ENCODE measurements at places on chromosomes 1 and 21.

GRCh38 chr21:21210552-21210951, 212.3 kb downstream of the NCAM2 start:
- H3K27me3 ChIP-seq = no peaks in the 10 kb centered on the region
- H3K36me3 ChIP-seq = no peaks in the 10 kb centered on the region
- no peak overlapping the region for H3K27ac ChIP-seq
- H3K4me1 ChIP-seq = no peaks in the 10 kb centered on the region

DNA sequence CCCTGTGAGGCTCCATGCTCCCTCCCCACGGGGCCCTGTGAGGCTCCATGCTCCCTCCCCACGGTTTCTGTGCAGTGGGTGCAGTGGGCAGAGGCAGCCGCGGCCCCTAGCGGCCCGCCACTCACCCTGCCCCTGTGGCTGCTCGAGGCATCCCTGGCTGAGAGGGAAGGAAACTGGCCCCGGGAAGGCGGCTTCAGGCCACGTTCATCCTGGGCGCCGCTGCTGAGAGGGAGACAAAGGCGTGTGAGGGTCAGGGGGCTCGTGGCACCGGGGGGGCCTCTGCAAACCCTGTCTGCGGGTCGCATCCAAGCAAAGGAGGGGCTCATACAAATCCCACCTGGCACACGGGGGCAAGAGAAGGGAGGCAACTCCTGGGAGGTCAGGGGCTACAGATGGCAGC, 8.5 kb downstream of the CFAP410 start:
- H3K27me3 ChIP-seq = no peaks in the 10 kb centered on the region
- H3K4me1 ChIP-seq = no peaks in the 10 kb centered on the region
- H3K27ac ChIP-seq = no peak overlapping the region
- H3K4me3 ChIP-seq = no peak overlapping the region
- no peak for DNase-seq
- no peaks in the 10 kb centered on the region for H3K36me3 ChIP-seq

DNA sequence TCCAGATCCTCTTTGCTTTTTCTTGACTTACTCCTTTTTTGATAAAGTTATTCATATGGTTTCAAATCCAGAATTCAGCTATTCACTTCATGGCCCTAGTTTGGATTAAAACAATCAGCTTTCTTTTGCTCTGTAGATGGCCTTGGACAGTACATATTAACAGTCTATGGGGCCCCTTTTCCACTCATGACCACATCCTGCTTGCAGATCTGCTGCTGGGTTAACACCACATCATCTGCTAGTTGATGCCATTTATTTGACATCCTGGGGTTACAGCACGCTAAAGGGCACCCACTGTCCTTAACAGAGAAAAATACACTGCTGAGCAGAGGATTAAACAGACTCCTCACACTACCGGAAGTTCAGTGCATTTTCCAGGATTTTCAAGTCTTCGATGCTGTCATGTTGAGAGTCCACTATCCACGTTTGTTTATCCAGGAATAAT, 941 bp upstream of the IFI16 start:
- no peaks in the 10 kb centered on the region for H3K4me1 ChIP-seq
- H3K27me3 ChIP-seq = no peaks in the 10 kb centered on the region
- no peak overlapping the region for H3K4me3 ChIP-seq
- H3K36me3 ChIP-seq = no peaks in the 10 kb centered on the region
- no peak overlapping the region for H3K27ac ChIP-seq

DNA sequence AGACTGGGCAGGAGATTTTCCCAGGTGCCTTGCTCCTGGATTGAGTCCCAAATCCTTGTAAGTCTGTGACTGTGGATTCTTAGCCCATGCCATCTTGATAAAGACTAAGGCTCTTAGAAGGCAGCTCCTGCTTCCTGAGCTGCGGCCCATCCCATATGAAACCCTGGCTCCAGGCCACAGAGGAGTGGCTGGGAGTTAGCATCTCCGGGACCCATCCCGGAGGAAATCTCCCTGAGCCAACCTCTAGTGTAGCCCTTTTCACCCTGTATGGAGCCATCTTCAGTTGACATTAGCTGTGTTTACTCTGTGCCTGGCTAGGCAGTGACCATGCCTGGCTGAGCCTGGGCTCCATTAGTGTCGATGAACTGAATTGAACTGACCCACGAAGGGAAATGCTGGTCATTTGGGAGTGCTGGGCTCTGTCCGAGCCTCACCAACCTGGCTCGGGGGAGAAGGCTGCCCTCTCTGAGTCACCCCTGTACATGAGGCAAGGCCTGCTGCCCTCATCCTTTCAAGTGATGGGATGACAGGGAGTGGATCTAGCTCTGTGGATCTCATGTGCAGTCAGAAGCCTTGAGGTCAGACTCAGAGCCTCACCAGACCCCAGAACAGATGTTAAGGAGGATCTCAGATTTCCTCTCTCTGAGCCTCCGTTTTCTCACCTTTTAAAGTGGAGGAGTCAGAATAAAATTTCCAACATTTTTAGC, 37.5 kb downstream of the LGR6 start:
- no peaks in the 10 kb centered on the region for H3K27me3 ChIP-seq
- no peaks in the 10 kb centered on the region for H3K4me1 ChIP-seq
- H3K4me3 ChIP-seq = no peak overlapping the region

Measured in aorta (tissue), 5 donors.